ENCODE measurements at places on chromosomes 3 and 15.

- DNase-seq = no peak
These were observed 309.3 kb upstream of the UBE2E2 start for GRCh38 chr3:22893644-22894325.

GRCh38 chr15:27490867-27491595, 520.0 kb downstream of the GABRG3 start:
- DNase-seq = no peak

DNA sequence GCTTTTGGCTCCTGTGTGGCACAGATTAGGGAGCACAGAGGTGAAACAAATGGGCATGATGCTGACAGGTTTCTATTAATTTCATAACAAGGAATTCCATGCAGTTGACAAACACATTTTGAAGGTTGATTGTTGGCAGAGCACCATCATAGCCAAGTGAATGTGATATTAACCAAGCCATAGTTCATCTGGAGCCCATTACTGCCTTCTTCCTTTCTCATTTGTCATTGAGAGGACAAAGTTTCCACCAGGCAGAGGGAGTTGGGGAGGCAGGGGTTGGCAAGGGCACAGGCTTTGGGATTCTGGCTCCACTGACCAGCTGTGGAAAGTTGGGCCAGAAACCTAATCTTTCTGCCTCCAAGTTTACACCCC, 325.2 kb downstream of the MFSD1 start:
- no peak for DNase-seq

- DNase-seq = no peak
These were observed 127.8 kb downstream of the HCN4 start for GRCh38 chr15:73240866-73241499.

DNA sequence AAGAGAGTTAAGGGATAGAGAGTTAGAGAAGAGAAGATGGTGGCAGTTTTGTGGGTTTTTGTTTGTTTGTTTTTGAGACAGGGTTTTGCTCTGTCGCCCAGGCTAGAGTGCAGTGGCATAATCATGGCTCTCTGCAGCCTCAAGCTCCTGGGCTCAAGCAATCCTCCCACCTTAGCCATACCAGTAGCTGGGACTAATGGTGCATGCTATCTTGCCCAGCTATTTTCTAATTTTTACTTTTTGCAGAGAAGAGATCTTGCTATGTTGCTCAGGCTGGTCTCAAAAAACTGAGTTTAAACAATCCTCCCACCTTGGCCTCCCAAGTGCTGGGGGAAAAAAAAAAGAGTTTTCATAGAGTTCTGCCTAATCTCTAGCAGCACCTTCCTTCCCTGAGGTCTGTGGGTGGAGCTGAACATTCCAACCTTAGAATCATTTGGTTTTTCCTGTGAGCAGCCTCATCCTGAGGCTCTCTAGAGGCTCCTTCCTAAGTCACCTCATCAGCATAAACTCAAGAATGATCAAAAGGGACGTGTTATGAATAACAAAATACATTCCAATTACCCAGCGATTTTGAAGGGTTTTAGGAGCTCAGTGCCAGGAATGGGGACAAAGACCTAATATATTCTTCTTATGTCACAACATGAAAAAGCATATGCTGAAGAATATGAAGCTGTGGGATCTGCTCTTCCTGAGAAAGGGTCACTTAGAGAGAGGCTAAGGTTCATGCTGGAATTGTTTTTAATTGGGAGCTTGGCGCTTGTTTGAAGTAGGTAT, 180.6 kb downstream of the LSAMP start:
- no peak for DNase-seq

GRCh38 chr3:9260305-9260704, 10.9 kb upstream of the SRGAP3 start:
- DNase-seq = no peak

- no peak for DNase-seq
These were observed 6.1 kb upstream of the PLSCR4 start for GRCh38 chr3:146256851-146257486.

- DNase-seq = no peak
These were observed 382.4 kb downstream of the IL5RA start for GRCh38 chr3:2727610-2728318.

DNA sequence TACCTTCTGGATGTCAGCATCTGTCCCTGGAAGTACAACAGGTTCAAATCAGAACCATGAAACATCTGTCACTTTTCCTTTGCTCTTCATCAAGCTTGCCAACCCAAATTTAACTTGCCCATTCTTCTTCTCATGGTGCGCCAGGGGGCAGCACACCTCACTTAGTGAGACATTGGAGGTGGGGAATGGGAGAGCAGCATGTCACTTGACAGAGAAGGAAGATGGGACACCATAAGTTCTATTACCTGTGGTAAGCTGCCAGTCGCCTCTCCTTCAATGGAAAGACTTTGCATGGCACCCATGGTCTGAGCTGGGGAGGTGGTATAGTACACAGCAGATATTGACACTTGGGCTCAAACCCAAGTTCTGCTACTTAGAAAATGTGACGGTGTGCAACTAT, 2.9 kb downstream of the SCN5A start:
- DNase-seq = no peak

DNA sequence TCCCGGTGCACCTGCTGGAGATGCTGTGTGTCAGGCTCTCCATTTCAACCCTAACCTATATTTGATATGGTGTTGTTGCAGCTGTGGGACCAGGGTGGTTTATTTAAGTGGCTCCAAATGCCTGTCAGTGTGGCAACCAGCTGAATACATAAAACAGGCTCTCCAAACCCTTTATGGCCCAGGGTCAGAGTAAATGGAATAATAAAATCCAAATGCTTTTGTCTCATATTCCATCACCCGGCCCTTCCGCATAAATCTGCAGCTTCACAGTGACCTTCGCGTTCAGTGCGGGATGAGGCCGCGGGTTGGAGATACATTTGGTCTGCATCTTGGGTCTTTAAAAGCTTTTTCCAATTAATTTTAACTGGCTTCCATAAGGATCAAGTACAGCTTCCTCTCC, 382.1 kb upstream of the NR2F2 start:
- DNase-seq = no peak

DNA sequence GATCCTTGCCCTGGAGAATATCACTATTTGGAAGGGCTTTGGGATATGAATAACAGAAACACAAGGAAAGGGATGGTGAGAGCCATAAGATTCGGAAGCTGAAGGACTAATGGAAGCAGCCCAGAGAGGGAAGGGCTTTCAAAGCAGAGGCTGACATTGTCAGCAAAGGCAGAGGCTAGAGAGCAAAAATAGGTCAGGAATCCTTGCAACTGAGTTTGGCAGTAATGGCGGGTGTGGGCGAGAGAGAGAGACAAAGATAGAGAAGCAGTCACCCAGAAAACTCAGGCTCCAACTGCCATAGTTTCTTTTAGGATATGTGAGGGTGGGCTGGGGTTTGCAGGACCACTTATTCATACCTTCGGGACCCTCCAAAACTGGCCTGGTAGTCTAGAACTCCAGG, 248.6 kb downstream of the OPA1 start:
- DNase-seq = no peak

- peak; percentile 40 for DNase-seq
These were observed 526 bp downstream of the GPD1L start for GRCh38 chr3:32106929-32107362.

- DNase-seq = no peak
These were observed 45.9 kb upstream of the TMEM115 start for GRCh38 chr3:50405249-50405648.

GRCh38 chr3:177789500-177789899, 592.2 kb upstream of the TBL1XR1 start:
- no peak for DNase-seq

GRCh38 chr3:53618936-53619335, 124.5 kb downstream of the CACNA1D start:
- no peak for DNase-seq

DNA sequence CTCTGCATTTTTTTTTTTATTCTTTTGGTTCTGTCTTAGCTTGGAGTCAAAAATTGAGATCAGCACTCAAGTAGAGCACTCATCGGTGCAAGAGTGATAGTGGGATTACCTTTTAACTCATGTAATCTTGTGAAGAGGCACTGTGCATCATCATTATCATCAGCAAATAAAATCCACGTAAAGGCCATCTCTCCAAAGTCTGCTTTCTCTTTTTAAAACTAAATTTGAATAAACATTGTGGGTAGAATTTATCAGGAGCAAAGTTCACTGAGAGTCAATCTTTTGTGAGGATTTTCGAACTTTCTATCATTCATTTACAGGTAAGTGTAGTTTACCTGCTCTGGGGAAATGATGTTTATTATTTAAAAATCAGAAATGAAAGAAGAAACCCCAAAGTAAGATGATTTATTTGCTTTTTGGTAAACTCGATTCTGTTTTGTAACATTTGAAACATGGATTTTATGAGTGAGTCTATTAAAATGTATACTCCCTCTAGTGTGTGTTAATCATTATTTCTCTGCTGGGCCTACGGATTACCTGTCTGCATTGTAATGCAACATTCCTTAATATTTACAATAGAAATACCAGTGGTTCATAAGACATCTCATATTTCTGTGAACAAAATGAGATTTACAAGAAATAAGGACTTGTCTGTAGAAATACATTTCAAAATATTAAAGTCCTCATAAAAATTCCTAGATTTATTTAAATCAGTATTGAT, 327.7 kb upstream of the NAALADL2 start:
- no peak for DNase-seq

GRCh38 chr3:169633789-169634188, 29.7 kb downstream of the MECOM start:
- DNase-seq = no peak

GRCh38 chr3:122100591-122101463, 45.7 kb downstream of the CD86 start:
- no peak for DNase-seq

- no peak for DNase-seq
These were observed 1.8 kb downstream of the PRR23E start for GRCh38 chr3:127194601-127195187.

- DNase-seq = no peak
These were observed 51.7 kb downstream of the TRANK1 start for GRCh38 chr3:36893137-36893557.

DNA sequence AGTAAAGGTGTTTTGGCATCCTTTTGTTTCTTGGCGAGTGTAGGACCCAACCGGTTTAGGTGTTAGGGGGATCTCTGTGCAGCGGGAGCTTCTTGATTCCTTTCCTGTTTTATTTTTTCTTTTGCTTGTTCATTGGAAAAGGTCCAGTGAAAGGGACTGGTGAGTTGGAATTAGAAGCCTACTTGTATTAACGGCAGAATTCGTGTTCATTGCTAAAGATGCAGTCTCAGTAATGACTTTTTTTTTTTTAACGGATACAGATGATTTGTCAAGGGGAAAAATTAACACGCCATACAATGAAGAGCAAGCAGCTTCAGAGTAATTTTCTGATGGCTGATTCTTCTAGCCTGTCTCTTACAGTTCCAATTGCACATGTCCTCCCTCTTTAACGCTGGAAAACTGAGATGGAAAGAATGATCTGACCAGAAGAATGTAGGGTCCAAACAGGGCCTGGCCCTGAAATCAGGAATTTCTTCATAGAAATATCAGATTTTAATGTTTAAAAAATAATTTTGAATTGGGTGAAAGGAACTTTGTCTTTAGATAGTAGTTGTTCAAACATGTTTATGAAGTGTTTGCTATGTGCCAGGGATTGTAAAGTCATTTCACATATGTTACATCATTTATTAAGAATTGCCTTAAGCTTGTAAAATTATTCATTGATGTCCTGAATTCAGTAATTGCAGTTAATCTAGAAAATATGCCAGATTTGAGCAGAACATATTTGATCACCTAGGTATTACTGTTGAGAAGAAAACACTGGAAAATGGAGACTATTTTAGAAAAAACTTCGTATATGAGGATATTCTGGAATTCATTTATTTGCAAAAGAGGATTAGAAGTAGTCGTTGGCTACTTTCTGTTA, 1.4 kb downstream of the MAPK6 start:
- no peak for DNase-seq

GRCh38 chr3:58356054-58356453, 23.4 kb downstream of the PXK start:
- no peak for DNase-seq

GRCh38 chr3:56269755-56270535, 198.3 kb downstream of the ERC2 start:
- no peak for DNase-seq

DNA sequence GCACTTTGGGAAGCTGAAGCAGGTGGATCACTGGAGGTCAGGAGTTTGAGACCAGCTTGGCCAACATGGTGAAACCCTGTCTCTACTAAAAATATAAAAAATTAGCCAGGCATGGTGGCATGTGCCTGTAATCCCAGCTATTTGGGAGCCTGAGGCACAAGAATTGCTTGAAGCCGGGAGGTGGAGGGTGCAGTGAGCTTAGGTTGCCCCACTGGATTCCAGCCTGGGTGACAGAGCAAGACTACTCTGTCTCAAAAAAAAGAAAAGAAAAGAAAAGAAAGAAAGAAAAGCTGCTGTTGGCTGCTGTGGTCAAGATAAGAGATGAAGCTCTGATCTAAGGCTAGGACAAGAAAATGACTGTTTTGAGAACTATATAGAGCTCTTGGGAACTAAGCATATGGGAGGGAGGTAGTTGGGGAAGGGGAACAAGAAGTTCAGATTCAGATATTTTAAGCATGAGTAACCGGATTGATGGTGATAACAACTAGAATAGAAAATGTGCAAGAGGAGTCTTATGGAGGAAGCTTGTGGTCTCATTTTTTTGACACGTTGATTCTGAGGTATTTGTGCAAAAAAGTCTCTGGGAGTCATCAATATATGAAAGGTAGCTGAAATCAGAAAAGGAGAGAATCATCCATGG, 25.7 kb downstream of the DNAH12 start:
- DNase-seq = no peak

- no peak for DNase-seq
These were observed 115.5 kb upstream of the ALDH1A3 start for GRCh38 chr15:100763835-100764750.

DNA sequence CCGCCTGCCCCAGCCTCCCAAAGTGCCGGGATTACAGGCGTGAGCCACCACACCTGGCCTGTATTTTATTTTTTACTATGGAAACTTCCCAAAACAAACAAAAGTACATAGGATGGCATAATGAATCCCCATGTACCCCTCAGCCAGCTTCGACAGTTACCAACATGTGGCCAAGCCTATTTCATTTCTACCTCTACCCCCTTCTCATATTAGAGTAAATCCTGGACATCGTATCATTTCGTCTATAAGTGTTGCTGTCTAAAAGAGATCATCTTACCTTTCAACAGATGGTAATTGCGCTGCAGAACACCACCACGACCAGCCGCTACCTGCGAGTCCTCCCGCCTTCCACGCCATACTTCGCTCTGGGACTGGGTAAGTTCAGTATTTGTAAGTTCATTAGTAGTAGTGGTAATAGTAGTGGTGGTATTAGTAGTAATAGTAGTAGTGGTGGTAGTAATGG, 44.9 kb downstream of the DLEC1 start:
- no peak for DNase-seq

GRCh38 chr3:10232137-10232536, 16.1 kb upstream of the TATDN2 start:
- DNase-seq = no peak

DNA sequence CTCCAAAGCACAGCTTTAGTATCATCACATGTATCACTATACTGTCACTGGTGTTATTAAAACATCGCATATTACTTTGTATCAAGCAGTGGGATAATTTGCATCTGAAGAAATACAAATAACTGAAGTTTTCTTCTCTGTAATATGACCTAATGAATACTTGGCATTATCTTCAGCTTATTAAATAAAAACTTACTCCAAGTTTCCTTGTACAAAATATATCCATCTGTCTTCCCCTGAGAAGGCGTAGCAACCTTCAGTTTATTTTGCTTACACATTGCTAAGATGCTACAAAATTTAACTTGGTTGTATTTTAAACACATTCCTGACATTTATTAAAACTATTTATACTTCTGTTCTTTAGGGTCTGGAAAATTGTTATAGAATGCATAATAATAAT, 13.7 kb downstream of the FGF7 start:
- no peak for DNase-seq

All from caudate nucleus (tissue), 63 donors.